ENCODE measurements at places on chromosomes 5 and 9.

DNA sequence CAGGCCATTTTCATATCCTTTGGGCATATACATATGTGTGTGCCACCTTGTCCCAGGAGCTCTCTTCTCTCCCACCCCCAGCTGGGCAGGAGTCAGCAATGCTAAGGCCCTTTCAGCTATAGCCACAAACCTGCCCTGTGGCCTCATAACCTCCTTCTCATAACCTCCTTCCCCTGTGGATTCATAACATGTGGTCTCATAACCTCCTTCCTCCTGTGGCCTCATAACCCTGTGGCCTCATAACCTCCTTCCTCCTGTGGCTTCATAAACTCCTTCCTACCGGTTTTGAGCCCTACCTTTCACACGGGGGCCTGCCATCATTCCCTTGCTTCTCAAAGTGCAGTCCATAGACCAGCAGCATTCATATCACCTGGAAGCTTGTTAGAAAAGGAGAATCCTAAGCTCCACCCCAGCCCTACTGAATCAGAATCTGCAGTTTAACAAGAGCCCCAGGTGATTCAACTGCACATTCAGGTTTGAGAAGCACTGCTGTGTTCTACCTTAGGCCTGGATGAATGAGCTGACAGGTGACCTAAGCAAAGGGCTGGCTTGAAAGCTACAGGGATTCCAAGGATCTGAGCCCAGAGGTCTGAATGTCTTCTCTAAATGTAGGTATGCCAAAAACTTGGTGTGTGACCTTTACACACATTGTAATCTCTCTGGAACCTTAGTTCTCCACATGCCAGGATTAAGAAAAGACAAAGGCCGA lies 41.9 kb upstream of the PLPP6 start:
- peak; percentile 51 for DNase-seq

- no peak for DNase-seq
Observed at GRCh38 chr9:117494401-117495090, 79.7 kb upstream of the ASTN2 start.

DNA sequence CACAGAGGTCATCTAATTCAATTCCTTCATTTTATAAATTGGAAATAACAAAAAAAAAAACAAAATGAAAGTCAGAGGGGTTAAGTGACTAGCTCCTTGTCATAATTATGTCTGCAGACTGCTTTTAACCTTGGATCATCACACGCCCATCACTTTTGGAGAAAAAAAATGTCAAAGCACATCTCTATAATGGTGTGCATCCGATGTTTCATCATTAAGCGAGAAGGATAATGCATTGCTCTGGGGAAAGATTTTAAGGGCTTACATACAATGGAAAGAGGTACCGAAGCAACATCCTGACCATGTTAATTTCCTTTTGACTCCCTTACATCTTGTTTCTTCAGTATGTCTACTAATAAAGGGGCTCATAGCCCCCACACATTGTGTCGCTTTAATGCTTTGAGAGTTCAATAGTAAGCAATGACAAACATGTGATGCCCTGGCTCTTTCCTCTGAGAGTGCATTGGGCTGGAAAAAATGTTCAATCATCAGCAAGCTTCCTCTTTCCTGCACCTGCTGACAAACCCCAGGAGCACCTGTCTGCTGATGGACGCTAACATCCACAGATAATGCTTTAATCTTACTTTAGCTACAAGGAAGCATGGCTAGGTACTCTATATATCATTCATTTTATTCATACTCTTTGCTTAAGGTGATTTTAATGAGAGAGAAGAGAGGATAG lies 242.2 kb downstream of the SMARCA2 start:
- no peak for DNase-seq

DNA sequence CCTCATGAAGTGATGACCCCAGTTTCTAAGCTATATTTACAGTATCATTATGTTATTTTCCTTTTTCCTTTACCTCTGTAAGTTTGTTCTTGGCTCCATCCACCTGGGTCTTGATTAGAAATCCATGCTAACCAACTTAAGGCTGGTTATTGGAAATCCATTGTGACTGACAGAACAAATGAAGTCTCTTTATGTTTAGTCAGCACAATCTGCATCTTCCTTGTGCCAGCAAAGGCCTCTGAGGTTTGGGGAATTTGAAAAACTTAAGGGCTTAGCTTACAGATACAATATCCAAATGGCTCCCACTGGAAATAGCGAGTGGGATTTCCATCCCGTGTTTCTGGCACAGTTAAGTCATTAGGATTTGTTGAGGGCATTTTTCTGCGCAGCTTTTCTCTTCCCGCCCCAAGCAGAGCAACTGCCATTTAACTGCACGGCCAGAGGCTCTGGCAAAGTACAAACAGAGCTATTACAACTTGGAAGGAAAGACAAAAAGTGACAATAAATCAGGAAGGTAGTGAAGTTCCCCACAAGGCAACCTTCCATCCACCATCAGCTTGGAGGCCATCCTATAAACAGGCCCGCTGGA lies 64.2 kb downstream of the DCP2 start:
- no peak for DNase-seq

DNA sequence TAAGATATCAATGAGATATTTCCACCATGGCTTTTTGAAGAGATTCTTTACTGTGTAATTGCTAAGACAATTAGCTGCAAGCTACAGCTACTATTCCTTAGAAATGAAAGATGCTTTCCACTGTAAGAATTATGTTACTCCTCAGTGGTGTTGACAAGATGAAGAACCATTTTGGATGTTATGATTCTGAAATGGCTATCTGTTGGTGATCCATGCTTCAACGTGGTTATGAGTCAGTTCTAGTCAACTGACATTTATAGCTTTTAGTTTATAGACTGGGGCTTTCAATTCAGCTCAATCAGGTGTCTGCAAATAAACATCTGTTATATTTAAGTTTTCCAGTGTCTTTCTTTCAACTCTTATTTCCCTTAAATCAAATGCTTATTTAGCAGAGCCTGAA lies 93.7 kb downstream of the SGCD start:
- no peak for DNase-seq

DNA sequence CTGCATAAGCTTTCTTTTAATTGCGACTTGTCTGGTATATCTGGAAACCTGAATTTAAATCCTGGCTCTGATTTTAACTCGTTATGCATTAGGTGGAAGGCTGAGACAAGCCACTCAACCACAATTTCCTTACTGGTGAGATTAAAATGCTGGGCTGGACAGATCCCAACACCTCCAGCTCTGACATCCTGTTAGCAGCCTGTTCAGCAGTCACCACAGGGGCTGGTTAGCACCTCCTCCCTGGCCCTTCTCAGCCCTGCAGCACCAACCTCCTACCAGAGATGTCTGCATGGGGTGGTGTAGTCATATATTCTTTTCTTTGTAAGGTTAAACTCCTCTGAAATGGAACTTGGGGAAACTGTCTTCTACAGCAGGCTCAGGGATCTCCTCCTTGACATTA lies 156.5 kb upstream of the NFIL3 start:
- no peak for DNase-seq

DNA sequence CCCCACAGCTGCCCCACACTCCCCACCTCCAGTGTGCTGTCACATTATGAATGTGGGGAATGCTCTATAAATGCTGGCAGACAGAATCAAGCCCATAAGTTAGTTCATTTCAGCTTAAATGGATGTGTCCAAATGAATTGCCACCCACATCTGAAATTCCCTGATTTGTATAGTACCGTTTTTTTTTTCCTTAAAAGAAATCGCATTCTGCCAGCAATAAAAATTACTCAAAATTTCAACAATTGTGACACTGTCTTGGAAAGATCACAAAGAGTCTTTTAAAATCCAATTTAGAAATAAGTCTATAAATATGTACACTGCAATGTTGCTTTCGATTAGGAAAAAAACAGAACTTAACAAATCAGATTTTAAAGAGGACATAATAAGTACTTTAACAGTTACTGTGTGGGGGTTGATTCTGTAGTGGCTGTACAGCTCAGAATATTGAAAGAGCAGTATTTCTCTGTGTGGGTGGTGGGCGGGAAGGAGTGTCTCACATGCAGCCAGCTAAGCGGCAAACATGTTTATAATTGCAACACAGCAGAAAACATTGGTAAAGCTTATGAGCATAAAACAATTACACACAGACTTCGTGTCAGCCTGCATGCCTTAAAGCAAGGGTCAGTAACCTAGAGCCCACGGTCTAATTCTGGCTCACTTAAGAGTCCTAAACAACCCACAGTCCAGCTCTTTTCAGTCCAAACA lies 24.9 kb upstream of the CSNK1G3 start:
- no peak for DNase-seq

- no peak for DNase-seq
Observed at GRCh38 chr9:86643946-86644674, 289.9 kb upstream of the TUT7 start.

GRCh38 chr9:107541523-107541922 lies 52.0 kb upstream of the KLF4 start:
- DNase-seq = no peak

GRCh38 chr5:110414360-110414759 lies 312.1 kb downstream of the TMEM232 start:
- no peak for DNase-seq

DNA sequence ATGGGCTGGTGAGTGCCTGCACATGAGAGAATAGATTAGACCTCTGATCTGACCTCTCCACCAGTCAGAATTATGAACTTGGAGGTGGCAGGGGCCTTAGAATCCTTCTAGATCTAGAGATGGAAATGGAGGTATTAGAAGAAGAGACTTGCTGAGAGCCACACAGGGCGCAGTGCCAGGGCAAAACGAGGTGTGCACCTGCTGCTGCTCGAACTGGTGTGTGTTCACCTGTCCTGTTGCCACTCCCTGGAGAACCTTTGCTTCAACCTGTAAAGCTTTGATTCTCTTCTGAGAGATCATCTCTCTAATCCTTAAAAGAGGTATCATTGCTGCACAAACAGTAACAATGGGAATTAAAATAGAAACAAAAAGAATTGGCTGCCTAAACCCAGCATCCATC lies 24.9 kb downstream of the FRMPD1 start:
- DNase-seq = no peak

DNA sequence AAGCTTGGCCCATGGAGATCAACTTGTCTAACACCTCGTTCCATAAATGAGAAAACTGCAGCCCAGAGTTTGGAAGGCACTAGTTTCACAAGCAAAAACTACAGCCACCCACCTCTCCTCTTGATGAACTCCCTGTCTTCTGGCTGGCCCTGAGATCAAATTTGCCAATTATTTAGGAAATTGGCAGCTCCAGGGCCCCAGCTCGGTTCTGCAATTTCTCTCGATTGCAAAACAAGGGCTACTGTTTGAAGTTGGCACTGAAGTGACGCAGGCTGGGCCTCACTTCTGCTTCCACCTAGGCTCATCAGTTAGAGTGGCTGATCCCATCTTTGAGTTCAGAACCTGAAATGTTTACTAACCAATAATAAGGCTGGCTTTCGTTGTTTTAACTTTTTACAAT lies 3.7 kb upstream of the GPX3 start:
- DNase-seq = peak; percentile 67

GRCh38 chr5:33470544-33470943 lies 29.8 kb downstream of the TARS1 start:
- peak; percentile 18 for DNase-seq

GRCh38 chr9:114315723-114316363 lies 7.1 kb upstream of the ORM1 start:
- DNase-seq = peak; percentile 74

DNA sequence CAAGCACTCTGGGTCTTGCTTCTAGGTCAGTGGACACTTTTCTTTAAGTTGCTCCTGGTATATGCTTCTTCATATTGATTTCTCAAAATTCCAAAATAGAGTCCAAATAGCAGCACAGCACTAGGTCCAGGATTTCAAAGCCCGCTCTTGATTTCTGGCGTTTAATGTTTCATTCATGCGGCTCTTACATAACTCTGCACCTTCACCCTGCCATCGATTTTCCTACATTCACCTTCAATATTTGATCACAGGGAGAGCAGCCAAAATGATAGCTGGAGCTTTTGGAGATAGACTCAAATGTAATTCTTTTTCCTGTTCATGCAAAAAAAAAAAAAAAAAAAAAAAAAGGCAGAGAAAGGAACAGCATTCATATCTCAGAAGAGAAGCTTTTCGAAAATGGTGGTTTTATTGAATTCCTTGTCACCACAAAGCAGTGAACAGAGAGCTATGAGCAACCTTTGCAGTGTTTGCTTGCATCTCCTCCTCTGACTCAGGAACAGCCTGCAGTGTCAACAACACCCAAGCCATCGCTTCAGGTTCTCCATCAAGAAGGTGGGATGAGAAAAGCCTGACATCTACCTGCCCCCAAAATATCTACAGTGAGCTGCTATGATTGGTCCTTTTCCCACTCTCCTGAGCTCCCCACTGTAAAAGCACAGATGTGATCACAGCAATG lies 97.8 kb downstream of the MED10 start:
- no peak for DNase-seq

- no peak for DNase-seq
Observed at GRCh38 chr5:109038209-109038840, 290.6 kb downstream of the FER start.

GRCh38 chr5:180623411-180623834 lies 26.0 kb downstream of the FLT4 start:
- DNase-seq = peak; percentile 20

- DNase-seq = no peak
Observed at GRCh38 chr5:134609232-134609851, 23.3 kb downstream of the SAR1B start.

GRCh38 chr5:19179571-19179970 lies 808.4 kb downstream of the CDH18 start:
- DNase-seq = no peak

DNA sequence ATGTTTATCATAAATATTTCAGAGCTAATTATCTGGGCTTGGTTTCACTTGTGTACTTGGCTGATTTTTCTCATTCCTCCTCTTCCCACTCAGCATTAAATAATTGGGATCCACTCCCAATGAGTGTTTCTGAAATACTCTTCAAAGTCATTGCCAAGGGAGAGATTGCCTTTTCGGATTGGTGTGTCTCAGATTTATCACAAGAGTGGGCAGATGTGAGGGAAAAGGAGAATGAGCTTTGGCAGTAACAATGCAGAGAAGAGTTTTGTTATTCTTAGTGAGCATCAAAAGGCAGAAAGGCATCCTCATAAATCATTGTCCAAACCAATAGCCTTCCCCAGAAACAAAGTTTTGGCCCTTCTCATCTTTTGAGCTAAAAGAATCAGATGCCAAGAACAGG lies 79.2 kb downstream of the SEMA5A start:
- no peak for DNase-seq

DNA sequence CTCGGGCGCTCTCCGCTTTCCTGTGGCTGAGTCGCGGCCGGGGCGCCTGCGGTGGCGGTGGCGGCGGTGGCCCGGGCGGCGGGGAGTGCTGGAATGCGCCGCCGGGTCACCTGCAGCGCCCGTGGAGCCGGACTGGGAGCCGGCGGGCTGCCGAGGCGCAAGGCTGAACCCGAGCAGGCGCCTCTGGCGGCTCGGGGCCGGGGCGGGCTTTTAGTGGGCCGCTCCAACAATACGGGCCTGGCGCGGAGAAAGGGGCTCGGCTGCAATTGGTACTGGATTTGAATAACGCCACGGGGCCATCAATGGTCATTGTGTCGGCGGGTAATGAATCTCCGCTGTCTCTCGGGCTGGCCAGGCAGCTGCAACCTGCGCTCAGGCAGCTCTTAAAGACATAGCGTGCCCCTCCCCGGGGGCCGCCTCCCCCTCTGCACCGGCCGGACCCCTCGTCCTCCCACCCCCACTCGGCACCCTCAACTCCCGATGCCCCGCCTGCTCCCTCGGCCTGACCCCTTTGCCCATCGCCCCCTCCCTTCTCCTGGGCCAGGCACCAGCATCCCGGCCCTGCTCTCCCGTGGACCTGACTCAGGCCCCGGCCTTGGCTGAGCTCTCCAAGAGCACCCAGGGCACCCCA lies 22.1 kb downstream of the URM1 start:
- DNase-seq = no peak

GRCh38 chr9:135962696-135963307 lies 1.6 kb upstream of the UBAC1 start:
- DNase-seq = peak; percentile 67

GRCh38 chr5:160188141-160189015 lies 40.9 kb upstream of the FABP6 start:
- DNase-seq = no peak

- no peak for DNase-seq
Observed at GRCh38 chr9:123383512-123384170, 27.6 kb downstream of the CRB2 start.

Measured in HL-60 (cell line).